ENCODE measurements at places on chromosomes 2 and 18.
A peak's percentile ranks its signal among the peaks of the same experiment; 100 is the strongest.

- peak; percentile 10 for DNase-seq
Observed at GRCh38 chr2:64989982-64990614, 899 bp downstream of the SLC1A4 start.

GRCh38 chr2:19882286-19882685, 19.5 kb downstream of the TTC32 start:
- DNase-seq = no peak

DNA sequence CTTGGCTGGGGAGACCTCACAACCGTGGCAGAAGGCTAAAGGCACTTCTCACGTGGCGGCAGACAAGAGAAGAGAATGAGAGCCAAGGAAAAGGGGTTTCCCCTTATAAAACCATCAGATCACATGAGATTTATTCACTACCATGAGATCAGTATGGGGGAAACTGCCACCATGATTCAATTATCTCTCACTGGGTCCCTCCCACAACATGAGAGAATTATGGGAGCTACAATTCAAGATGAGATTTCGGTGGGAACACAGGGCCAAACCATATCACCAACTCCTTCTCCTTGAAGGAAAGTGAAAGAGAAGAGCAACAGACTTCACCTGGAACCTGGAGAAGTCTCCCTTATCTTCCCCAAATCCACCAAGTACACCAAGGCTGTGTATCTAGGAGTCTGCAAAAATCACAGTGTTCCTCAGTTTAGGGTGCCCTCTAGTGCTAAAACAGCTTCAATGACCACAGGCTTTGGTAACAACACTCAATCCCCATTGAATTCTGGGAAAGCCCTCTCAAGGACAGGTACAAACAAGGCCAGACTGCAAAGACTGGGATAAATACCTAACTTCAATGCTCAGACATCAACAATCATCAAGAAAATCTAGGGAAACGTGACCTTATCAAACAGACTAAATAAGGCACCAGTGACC, 148.8 kb upstream of the SRD5A2 start:
- DNase-seq = peak; percentile 46

DNA sequence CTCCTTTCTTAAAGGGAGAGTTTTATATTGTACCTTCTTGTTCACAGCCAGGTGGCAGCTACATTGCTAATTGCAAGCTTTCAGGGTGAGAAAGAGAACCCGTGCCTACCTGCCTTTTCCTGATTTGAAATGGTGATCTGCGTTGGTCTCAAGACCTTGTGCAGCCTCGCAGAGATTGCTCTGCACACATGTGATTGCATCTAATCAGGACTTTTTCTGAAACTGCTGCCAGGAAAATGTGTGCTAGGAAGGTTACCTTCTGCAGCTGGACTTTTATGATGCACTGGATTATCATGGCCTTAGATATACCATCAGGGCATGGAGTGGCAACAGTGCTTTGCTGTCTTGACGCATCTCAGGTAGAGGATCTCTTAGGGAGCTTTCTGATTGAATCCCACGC, 45.1 kb downstream of the AGAP1 start:
- no peak for DNase-seq

DNA sequence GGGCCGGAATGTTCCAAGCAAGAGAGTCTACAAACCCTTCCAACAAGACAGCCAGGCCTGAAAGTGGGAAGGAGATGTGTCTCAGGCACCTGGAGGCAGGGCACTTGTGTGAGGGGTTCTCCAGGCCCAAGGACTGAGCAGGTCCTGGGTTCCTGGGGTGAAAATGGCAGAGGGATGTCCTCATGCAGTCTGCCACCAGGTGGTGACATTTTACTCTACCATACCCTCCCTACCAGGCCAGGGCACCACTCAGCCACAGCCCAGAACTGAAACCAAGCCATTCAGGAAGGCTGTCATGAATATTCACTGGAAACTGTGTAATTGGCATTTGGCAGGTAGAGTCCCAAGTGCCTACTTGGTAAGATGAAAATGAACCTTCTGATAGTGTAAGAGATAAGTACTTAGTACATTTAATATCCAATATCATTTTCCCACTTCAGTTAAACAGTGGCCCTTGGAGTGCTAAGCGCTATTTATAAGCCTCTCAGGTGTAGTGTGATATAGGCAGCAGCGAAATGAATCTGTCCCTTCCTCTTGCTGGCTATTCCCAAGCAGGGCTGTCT, 185.1 kb downstream of the MYO5B start:
- DNase-seq = peak; percentile 45

DNA sequence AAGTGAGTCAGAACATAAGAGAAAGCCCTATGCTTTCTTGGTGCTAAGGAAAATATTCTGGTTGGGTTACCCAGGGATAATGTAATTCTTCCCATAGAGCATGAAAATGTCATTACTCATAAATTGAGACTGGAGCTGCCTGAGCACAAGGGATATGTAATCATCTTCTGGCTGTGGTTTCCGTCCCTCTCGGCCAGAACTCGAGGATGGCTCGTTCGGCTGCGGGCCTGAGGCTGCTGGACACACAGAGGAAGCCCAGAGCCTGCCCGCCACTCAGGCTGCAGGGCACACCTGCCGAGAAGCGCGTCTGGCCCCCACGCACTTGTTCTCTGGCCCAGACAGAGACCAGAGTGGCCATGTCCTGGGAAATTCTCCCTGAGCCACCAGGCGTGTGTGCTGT, 104.9 kb downstream of the ASAP2 start:
- DNase-seq = peak; percentile 84

GRCh38 chr2:160267692-160268091, 67.6 kb upstream of the ITGB6 start:
- no peak for DNase-seq

DNA sequence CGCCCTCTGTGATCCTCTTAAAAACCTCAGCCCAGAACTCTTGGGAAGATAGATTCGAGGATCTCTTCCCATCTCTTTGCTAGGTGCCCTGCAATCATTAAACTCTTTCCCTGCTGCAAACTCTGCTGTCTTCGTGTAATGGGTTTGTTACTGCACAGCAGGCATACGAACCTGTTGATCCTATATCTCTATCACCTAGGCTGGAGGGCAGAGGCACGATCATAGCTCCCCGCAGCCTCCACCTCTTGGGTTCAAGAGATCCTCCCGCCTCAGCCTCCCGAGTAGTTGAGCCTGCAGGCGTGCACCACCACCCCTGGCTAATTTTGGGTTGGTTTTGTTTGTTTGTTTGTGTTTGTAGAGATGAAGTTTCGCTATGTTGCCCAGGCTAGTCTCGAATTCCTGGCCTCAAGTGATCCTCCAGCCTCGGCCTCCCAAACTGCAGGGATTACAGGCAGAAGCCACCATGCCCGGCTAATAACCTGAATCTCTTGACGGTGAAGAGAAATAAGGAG, 493 bp upstream of the BBS5 start:
- no peak for DNase-seq

GRCh38 chr2:98240786-98241398, 105.4 kb upstream of the CNGA3 start:
- DNase-seq = no peak

GRCh38 chr2:68391869-68392268, 26.8 kb downstream of the PLEK start:
- DNase-seq = no peak

DNA sequence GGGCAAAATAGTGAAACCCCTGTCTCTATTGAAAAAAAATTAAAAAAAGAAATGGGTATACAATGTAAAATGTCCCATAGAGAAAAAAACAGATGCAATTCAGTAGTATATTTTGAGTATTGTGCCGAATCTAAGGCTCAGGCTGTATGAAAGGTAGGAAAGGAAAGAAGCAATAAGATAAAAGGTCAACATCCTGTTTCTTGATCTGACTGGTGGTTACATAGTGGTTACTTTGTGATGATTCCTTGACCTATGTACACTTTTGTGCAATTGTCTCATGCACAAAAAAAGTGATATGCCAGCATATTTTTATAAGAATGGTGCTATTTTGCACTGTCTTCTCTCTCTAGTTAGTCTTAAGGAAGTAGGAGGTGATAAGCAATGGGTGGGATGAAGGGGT, 1333.7 kb upstream of the TMEFF2 start:
- DNase-seq = no peak

DNA sequence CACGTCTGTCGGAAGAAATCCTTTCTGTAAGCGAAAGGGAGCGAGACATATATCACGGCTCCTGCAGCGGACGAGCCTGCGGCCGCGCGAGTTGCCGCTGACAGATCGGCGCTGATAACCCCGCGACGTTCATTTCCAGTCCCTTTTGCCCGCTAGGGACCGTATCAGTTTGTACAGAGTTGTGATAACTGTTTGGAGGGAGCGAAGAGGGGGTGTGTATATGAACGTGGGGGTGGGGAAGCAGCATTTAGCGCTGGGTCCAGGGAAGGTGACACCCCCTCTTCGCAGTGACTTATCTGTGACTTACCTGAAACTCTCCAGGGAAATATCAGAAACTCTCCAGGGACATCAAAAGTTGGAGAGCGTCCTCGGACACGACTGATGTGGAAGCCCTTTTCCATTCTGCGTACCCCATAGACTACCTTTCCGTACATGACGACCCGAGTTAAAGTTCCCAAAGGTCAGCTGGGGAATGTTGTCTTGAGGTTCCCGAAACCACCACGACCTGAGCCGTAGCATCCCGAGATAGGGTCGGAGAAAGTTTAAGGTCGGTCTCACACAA, 948 bp upstream of the GATA6 start:
- no peak for DNase-seq

DNA sequence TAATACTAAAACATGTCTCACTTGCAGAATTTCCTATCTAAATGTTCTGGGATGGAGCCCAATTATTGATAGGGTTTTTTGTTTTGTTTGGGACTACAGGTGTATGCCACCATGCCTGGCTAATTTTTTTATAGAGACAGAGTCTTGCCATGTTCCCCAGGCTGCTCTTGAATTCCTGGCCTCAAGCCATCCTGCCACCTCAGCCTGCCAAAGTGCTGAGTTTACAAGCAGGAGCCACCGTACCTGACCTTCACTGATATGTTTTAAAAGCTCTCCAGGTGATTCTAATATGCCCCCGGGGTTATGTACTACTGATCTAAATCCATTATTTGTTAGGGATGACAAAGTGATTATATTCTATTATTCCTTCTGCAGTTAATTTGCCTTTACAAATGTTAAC, 2.2 kb downstream of the ELAC1 start:
- no peak for DNase-seq

GRCh38 chr2:137508739-137509384, 455.4 kb upstream of the HNMT start:
- DNase-seq = no peak

DNA sequence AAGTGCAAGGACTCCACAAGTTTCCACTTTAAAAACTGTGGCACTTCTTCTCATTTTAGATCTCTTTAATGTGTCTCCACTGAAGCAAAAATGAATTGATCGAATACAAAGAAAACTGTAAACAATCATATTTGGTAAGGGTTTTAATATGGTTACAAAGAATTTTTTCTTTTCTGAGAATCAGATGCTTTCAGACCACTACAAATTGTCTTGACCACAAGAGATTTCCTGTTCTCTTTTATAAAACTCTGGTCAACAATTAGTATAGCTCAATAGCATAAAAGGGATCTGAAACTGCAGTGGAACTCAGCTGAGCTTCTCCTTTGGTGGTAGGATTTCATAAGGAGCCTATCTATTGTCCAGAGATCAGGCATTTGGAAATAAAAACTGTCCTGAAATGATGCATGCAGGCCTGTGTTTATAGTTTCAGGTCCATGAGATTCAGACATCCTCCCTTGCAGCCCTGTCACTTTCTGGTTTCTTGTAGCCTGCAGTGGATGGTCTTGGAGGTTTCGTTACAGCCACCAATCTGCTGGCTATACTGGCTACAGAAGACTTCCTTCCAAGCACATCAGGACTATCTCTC, 120.0 kb downstream of the DOCK10 start:
- no peak for DNase-seq

DNA sequence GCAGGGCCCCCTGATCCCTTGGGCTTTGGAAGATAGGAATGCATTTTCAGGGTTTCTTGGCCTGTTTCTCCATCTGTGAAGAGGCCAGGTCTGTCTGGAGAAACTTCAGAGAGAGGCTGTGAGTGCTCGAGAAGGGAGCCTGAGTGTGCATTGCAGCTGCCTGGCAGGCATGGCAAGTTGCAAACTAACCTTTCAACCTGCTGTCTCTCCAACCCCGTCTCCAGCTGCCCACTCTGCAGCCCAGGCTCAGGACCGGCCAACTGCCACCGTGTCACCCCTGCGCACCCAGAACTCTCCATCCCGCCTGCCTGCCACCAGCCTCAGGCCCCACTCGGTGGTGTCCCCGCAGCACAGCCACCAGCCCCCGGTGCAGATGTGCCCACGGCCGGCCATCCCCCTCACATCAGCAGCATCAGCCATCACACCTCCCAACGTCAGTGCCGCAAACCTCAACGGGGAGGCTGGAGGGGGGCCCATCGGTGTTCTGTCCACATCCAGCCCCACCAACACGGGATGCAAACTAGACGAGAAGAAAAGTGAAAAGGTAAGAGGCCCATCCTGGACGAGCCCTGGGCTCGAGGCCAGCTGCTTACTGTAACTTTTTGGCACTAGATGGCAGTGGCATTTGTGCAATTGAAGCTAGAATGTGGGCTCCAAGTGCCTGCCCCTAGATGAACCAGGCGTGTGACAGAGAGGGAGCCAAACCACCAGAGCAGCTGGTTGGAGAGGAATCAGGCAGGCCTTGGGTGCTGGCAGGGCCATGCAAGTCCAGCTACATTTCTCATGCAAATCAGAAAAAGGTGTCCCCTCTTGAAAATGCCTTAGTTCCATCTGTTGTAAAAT, 164.6 kb downstream of the SEPTIN10 start:
- peak; percentile 58 for DNase-seq

DNA sequence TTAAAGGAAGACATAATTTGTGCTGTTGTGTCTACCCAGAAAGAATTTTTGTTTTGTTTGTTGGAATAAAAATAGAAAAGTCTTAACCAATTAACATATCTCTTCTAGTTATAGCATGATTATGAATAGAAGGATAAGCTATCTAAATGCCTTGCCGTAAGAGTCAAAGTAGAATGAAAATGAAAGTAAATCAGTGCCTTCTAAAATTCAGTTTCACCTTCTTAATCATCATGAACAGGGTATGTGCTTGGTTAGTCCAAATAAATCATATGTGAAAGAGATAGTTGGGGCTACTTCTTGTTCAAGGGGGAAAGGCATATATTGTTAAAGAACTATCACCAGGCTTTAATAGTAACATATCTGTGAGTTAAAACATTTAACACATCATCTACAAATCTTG, 91.5 kb downstream of the GULP1 start:
- DNase-seq = no peak

GRCh38 chr2:235264121-235264493, 229.7 kb upstream of the AGAP1 start:
- no peak for DNase-seq

- peak; percentile 35 for DNase-seq
Observed at GRCh38 chr2:30336978-30337841, 105.9 kb downstream of the LBH start.

DNA sequence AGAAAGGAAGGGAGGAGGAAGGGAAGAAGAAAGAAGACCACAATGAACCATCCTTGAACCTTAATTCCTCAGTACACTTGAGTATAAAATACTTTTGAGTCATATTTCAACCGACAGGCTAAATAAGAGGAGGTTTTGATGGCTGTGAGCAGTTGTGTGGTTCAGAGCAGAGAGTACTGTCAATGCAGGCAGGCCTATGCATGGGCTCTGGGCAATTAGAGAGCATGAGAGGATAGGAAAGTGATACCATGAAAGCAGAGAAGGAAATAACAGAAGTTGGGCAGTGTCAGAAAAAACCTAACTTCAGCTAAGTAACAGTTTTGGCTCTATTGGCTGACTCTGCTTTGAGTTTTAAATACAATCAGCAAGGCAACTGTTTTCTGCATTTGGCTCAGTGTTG, 123.6 kb upstream of the STK17B start:
- no peak for DNase-seq

GRCh38 chr2:111667542-111668273, 216.3 kb downstream of the ANAPC1 start:
- DNase-seq = peak; percentile 72

All from AG08395 (cell line).